Activated naive CD8-positive, alpha-beta T cell treated with anti-CD3 and anti-CD28 coated beads, Interleukin-2, amount 10 ng/mL, durations not matched to agents 7 days and 5 days (primary cell): ENCODE measurements at places on chromosomes 7 and 10. TPM values are rescaled to one million over a fixed set of nuclear protein-coding genes. Genes with fewer than 3 reads are reported as not detected.

DNA sequence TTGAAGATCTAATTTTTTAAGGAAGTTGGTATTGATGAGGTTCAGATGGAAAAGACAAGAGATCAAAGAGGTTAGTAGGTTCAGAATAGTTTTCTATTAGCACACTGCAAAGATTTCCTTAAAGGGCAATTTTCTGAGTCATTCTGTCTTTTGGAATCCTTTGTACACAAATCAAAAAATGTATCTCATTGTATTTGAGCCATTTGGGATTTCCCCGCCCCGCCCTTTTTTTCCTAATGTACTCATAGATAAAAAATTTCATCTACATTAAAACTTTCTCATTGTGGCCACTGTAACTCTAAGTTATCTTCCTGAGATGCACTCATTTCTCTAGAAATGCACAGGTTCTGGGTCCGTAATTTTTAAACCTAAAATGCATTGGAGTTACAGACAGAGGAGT, 12.1 kb downstream of the GIMAP6 start:
- DNase-seq: no peak
- no peaks in the 10 kb centered on the region for H3K27me3 ChIP-seq
- no peak overlapping the region for H3K27ac ChIP-seq

The ZCWPW1 gene
- total RNA-seq: 6.5 TPM

DNA sequence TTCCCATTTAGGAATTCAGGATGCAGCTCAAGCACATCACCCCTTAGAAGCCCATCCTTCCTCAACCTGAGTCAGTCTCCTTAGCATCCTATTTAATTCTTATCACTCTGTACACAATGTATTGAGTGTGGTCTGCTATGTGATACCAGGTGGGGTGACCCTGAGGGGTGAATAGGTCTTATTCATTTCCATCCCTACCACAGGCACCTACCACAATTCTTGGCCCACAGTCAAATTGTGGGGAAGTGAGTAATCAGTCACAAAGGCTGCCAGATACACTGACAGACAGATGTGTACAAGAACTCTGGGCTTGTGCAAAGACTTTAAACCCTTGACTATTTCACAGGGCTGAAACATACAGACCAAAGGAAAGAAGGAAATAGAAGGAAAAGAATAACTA, 560.5 kb downstream of the PARD3 start:
- H3K4me1 ChIP-seq: peaks cover 9% of the 10 kb centered on the region
- no peak for DNase-seq
- no peak overlapping the region for H3K27ac ChIP-seq
- H3K4me3 ChIP-seq: no peak overlapping the region
- peaks cover 2% of the 10 kb centered on the region for H3K27me3 ChIP-seq

The TEX36 gene
- total RNA-seq: not detected

- H3K4me3 ChIP-seq: no peak overlapping the region
- no peaks in the 10 kb centered on the region for H3K36me3 ChIP-seq
- H3K27me3 ChIP-seq: no peaks in the 10 kb centered on the region
- no peak for DNase-seq
Measured at GRCh38 chr7:64651632-64652165, 14.2 kb upstream of the ZNF107 start.

GRCh38 chr7:116766881-116767280, 94.9 kb downstream of the MET start:
- H3K27ac ChIP-seq: no peak overlapping the region
- no peaks in the 10 kb centered on the region for H3K36me3 ChIP-seq
- peaks cover 13% of the 10 kb centered on the region for H3K27me3 ChIP-seq
